ENCODE measurements at places on chromosomes 2 and 18.

- peak; percentile 63 for DNase-seq
These were observed 286.9 kb downstream of the INSIG2 start for GRCh38 chr2:118374974-118375755.

- DNase-seq, result no peak
These were observed 8.0 kb downstream of the ALLC start for GRCh38 chr2:3665886-3666612.

GRCh38 chr2:240237609-240238174 lies 97.2 kb upstream of the OTOS start:
- peak; percentile 85 for DNase-seq

DNA sequence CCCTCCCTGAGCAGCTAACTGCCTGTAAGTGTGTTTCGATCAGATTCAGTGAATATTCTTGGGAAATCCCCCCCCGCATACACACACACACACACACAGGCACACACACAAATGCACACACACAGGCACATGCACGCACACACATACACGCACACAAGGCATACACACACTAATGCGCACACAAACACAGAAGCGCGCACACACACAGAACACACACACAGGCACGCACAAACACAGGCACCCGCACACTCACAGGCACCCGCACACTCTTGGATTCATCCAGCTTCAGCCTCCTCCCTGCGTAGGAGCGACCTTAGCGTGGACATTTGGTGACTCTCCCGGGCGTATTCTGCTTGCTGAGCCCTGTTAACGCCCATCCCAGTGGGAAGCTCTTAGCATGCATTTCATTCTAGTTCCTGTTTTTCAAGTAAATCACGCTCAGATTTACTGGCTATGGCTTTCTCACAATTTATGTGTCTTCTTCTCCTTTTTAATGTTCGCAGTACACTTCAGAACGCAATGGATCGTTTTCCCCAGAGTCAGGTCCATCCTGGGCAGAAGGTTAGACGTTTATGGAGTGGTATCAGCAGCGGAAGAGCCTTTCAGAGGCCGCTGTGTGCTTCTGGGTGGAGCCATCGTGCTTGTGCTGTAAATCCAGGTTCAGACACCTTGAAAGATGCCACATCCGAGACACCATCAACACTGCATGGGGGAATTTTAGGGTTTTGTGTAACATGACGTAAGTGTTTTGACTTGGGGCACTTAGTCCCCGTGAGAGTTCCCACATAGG lies 656.6 kb downstream of the GALR1 start:
- no peak for DNase-seq

- no peak for DNase-seq
These were observed 47.5 kb upstream of the TXNDC2 start for GRCh38 chr18:9838144-9838877.

GRCh38 chr2:69582582-69583176 lies 60.9 kb downstream of the AAK1 start:
- peak; percentile 63 for DNase-seq

DNA sequence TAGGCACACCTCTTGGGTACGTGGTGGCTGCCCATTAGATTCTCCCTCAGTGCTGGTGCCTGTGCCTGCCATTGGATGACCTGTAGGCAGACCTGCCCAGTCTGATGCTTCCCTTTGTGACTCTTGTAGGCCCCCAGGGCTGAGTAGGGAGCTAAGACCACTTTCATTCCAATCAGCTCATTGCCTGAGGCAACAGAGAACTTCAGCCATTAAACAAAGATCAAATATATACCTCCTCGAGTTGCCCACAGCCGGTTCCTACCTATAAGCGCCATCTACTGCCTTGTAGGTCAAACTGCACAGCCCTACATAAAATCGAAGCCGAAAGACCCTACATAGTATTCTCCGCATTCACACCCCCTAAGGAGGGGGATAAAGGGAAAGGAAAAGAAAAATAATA lies 184.6 kb downstream of the ETAA1 start:
- no peak for DNase-seq

GRCh38 chr18:4450065-4450658 lies 4.9 kb downstream of the DLGAP1 start:
- no peak for DNase-seq

DNA sequence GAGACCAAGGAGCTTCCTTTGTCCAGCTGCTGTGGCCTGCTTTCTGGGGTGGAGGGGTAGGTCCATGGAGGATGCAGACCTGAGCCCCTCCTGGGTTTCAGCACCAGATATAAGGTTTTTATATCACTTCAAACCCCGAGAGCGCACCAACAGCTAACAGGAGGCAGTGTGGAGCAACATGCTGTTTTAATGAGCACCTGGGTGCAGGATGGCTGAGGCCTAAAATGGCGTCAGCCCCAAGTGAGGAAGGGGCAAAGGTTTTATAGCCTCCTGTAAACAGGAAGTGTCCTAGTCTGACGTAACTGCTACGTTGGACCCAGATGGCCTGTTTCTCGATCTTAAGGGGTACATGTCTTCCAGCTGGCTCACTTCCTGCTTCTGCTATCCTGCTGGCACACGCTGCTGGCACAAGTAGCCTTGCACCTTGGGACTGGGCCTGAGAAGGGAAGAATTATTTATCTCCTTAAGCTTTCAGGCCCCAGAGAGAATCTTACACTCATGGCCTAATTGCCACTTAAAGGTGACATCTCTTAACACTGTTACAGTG lies 11.4 kb upstream of the REG1B start:
- no peak for DNase-seq

- DNase-seq, result peak; percentile 78
These were observed 3.1 kb upstream of the MATN3 start for GRCh38 chr2:20015482-20016083.
